ENCODE measurements at places on chromosomes 6 and 20.

DNA sequence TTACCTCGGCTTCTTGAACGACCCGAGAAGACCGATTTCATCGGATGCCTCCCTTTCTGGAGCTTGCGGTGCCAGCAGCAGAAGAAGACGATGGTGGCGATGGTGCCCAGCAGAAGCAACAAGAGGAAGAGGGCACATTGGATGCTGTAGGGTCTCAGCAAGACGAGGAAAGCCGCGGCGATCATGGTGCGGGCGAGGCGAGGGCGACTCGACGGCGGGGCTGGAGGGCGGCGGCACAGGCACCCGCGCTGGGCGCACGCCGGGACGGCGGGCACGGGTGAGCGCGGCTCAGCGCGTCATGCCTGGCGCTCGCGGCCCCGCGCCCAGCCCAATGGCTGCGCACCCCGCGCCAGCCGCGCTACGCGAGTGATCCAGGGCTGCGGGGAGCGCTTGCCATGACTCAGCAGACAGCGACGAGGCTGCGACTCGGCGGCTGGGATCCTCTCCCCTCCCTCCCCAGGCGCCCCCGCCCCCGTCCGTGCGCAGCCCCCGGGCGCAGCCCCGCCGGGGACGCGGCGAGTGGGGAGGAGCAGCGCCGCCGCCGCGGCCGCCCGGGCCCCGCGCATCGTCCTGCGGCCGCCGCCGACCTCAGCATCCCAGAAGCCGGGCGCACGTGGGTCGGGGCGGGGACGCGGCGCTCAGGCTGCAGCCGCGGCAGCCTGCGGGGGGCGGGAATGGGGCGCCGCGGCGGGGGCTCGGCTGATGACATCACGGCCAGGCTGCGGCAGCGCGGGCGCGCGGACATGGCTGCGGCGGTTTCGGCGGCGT, at the start of gene BEND6:
Gene BEND6, plus strand, starts transcription at position 705 of the 768 bp plus-strand sequence. CDS start 26,704 bp downstream, outside the sequence.
- H3K27me3 ChIP-seq: peaks cover 77% of the 10 kb centered on the region
- peak within 1 kb of the TSS; percentile 82 for H3K4me3 ChIP-seq
- peaks cover 24% of the 10 kb centered on the region for H3K4me1 ChIP-seq
- peak within 1 kb of the TSS; percentile 80 for H3K27ac ChIP-seq
- peak; percentile 61 for DNase-seq
- no peaks in the 10 kb centered on the region for H3K36me3 ChIP-seq

- H3K4me1 ChIP-seq: peaks cover 20% of the 10 kb centered on the region
- H3K36me3 ChIP-seq: peaks cover 80% of the 10 kb centered on the region
- no peaks in the 10 kb centered on the region for H3K27me3 ChIP-seq
- no peak for DNase-seq
- H3K27ac ChIP-seq: peak overlapping the region; percentile 47
- no peak overlapping the region for H3K4me3 ChIP-seq
Observed at GRCh38 chr20:41089555-41089954, 47.8 kb upstream of the PLCG1 start.

- DNase-seq: no peak
- no peak overlapping the region for H3K4me3 ChIP-seq
- H3K27ac ChIP-seq: no peak overlapping the region
- H3K36me3 ChIP-seq: no peaks in the 10 kb centered on the region
Observed at GRCh38 chr6:160975162-160975561, 16.4 kb upstream of the MAP3K4 start.

DNA sequence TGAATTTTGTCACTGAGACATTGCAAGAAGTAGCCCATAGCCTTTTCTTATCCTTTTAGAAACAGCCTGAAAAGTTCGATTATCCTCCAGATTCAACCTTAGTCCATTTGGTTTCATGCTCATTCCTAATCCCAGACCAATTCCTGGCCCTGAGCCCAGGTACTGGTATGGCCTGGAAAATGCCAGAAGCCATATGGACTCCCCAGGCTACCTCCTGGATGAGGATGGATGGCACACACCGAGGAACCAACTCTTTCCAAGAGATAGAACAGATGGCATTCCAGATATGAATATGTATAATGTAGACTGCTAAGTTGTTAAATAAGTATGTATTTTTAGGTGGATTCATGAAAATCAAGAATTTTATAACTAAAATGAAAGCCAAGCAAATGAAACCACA, 51.6 kb upstream of the SNAP25 start:
- no peak for DNase-seq
- H3K4me1 ChIP-seq: peaks cover 3% of the 10 kb centered on the region
- H3K36me3 ChIP-seq: no peaks in the 10 kb centered on the region
- no peak overlapping the region for H3K27ac ChIP-seq

- H3K36me3 ChIP-seq: peaks cover 32% of the 10 kb centered on the region
- H3K27me3 ChIP-seq: no peaks in the 10 kb centered on the region
- H3K4me3 ChIP-seq: no peak overlapping the region
- DNase-seq: no peak
- H3K27ac ChIP-seq: no peak overlapping the region
Observed at GRCh38 chr6:20722455-20722854, 188.2 kb downstream of the CDKAL1 start.

- peak; percentile 68 for DNase-seq
- H3K27ac ChIP-seq: peak overlapping the region; percentile 1
- no peak overlapping the region for H3K4me3 ChIP-seq
- H3K4me1 ChIP-seq: peaks cover 65% of the 10 kb centered on the region
Observed at GRCh38 chr20:38725931-38726803, 1.9 kb downstream of the SLC32A1 start.

DNA sequence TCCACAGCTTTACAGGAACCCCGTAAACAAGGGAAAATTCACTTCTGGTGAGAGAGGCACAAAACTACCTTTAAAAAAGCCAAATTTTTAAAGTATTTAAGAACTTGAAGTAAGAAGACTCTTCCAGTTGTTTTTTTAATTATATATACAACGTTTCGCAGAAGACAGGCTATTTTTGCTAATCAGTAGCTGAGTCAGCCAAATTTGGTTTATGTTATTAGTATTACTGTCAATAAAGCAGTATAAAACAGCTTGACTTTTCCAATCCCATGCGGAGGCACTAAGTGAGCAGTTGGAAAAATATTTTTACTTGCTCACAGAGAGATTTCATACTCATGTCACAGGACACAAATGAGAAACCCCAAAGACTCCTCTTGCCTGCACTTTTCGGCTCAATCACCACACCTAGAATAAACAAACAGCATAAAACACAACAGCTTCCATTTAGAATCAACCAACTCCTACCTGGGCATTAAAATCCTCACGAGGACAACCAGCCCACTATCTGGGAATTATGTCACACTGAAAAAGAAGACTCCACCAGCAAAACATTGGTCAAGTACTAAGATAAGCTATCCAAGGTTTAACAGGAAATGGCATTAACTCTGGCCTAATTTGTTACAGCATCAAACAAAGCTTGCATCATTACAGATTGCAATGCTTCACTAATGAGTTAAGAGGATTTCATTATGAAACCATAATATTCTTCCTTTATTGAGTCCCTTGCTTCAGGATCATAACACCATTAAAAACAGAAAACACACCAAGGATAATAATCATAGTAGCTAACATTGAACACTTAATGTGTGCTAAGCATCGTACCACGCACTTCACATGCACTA, 26.3 kb downstream of the ELOVL5 start:
- peaks cover 65% of the 10 kb centered on the region for H3K4me1 ChIP-seq
- no peak overlapping the region for H3K4me3 ChIP-seq
- H3K27ac ChIP-seq: peak overlapping the region; percentile 87
- H3K27me3 ChIP-seq: no peaks in the 10 kb centered on the region
- H3K36me3 ChIP-seq: peaks cover 45% of the 10 kb centered on the region

GRCh38 chr6:169722362-169723199, 1.7 kb downstream of the PHF10 start:
- H3K27ac ChIP-seq: peak overlapping the region; percentile 94
- H3K4me3 ChIP-seq: peak overlapping the region; percentile 88
- peaks cover 43% of the 10 kb centered on the region for H3K4me1 ChIP-seq
- H3K27me3 ChIP-seq: no peaks in the 10 kb centered on the region
- peaks cover 44% of the 10 kb centered on the region for H3K36me3 ChIP-seq

- H3K27ac ChIP-seq: no peak overlapping the region
- H3K36me3 ChIP-seq: no peaks in the 10 kb centered on the region
- DNase-seq: no peak
- H3K4me1 ChIP-seq: no peaks in the 10 kb centered on the region
- H3K27me3 ChIP-seq: no peaks in the 10 kb centered on the region
Observed at GRCh38 chr20:15682690-15683089, 890.6 kb downstream of the KIF16B start.

DNA sequence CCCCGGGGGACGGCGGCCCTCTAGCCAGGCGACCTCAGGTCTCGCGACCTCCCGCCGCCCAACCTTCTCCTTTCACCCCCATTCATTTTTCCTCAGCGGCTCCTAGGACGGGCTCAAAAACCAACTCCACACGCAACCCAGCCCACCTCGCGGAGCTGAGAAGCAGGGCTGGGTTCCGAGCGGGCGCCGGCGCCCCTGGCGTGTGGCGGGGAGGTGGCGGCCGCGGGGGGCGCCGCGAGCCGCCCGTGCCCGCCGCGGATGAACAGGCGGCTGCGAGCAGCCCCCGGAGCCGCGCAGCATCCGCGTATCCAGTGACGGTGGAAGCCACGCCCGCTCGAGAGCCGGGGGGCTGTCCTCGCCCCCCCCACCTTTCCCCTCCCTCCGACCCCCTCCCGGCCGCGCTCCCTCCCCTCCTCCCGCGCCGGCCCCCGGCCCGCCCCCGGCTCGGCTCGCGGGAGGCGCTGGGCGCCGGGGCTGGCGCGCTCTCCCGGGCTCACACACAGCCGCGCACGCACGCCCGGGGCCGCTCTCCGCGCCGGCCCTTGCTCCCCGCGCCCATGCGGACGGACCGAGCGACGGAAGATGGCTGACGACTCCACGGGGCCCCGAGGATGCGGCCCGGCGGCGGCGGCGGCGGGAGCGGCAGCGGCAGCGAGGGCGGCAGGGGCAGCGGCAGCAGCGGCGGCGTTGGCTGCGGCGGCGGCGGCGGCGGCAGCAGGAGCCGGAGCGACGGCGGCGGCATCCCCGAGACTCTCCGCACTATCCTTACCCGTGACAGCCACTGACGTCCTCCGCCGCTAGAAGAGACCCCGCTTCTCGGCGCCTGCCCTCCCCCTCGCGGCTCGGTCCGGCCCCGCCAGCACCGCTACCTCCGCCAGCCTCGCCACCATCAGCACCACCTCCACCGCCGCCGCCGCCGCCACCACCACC, at the start of gene SOBP:
Gene SOBP, plus strand, starts transcription at position 482 of the 930 bp plus-strand sequence. CDS start 500 bp downstream, outside the sequence.
- peak; percentile 69 for DNase-seq
- H3K27ac ChIP-seq: peak within 1 kb of the TSS; percentile 82
- H3K36me3 ChIP-seq: peaks cover 5% of the 10 kb centered on the region

GRCh38 chr6:5706124-5707033, 300.3 kb downstream of the NRN1 start:
- no peak for DNase-seq
- peaks cover 9% of the 10 kb centered on the region for H3K36me3 ChIP-seq
- H3K4me1 ChIP-seq: peaks cover 24% of the 10 kb centered on the region

DNA sequence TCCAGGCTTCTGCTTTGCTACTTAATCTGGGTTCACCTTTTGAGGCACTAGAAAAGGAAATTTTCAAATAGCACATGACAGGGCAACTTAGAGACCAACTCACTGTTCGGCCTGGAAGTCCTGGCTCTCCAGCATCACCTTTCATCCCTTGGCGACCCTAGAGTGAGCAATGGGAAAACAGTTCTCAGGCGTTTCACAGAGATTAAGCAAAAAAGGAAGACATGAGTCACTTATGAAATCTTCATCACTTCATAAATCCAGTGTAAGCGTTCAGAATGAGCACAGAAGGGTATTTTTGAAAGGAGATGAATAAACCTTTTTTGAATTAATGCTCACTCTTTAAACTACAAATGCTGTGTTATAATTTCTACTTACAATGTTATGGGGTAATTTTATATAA, 104.0 kb downstream of the COL12A1 start:
- H3K4me3 ChIP-seq: no peak overlapping the region
- no peaks in the 10 kb centered on the region for H3K27me3 ChIP-seq
- no peaks in the 10 kb centered on the region for H3K36me3 ChIP-seq
- no peak for DNase-seq
- H3K27ac ChIP-seq: no peak overlapping the region

DNA sequence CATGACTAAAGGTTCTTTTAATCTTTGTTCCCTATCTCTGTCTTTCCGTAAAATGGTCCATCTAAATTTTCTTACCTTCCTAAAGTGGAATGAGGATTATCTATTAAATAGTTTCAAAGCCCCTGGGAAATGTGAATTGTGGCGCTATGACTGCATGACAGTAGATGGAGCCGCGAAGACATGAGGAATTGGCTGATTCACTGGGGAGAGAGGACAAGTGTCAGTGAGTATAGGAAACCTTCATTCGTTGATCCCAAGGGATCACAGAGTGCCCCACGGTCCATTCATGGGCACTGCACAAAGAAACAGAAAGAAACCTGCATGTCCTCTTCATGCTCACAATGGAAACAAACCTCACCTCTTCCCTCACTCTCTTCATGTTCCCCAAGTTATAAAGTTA, 479.3 kb upstream of the BTBD3 start:
- H3K27ac ChIP-seq: no peak overlapping the region
- no peaks in the 10 kb centered on the region for H3K36me3 ChIP-seq
- no peak overlapping the region for H3K4me3 ChIP-seq
- H3K4me1 ChIP-seq: no peaks in the 10 kb centered on the region

DNA sequence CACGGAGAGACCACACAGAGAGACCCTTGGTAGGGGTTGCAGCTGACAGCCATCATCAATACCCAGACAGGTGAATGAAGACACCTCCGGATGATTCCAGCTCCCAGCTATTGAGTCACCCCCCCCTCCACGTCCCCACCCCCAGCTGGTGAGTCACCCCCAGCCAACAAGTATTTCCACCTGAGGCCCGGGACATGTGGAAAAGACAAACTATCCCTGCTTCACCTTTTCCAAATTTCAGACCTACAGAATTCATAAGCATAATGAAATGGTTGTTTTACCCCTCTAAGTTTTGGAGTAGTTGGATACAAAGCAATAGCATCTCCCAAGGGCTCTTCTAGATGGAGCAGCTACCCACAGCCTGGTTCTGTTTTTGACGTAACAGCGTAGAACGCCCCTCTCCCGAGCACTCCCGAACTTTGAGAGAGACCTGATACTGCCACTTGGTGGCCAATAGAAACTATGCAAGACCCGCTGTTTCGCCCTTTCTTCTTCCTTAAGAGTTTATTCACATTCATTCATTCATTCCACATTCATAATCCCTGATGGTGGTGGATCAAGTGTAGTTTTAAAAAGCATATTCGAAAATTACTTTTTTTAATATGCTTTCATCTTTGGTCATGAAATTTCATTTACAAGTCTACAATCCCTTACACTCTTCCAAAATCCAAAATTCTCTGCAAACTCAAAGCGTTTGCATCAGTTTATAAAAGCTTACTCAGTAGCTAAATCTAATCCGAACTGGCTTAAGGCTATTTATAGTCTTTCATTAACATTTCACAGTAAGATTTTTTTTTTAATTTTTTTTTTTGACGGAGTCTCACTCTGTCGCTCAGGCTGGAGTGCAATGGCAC, 15.1 kb upstream of the PPP1R16B start:
- peaks cover 21% of the 10 kb centered on the region for H3K4me1 ChIP-seq
- DNase-seq: peak; percentile 46
- H3K4me3 ChIP-seq: no peak overlapping the region
- no peaks in the 10 kb centered on the region for H3K36me3 ChIP-seq
- H3K27ac ChIP-seq: no peak overlapping the region

DNA sequence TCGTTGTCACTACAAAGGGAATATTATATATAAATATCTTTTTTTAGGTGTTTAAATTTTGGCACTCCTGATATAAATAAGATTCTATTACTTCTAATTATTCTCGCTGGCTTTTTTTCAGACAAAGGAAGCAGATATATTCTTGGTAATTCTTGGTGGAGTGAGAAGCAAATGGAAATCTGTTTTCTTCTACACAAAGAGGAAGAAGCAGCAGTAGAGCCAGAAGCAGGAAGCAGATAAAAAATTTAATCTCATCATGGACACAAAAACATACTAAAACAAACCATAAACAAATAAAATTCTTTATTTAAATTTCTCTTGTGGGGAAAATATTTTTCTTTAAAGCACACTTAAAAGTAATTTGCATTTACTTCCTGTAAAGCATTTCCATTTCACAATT, 3.7 kb upstream of the KIAA0319 start:
- no peak for DNase-seq
- peaks cover 15% of the 10 kb centered on the region for H3K4me1 ChIP-seq
- peaks cover 46% of the 10 kb centered on the region for H3K36me3 ChIP-seq
- no peak overlapping the region for H3K4me3 ChIP-seq
- no peak overlapping the region for H3K27ac ChIP-seq

All from activated T-cell treated with anti-CD3 and anti-CD28 coated beads, Interleukin-2, amount 50 U/mL, for 24 hours (primary cell).